ENCODE measurements at places on chromosomes 5 and 9.

DNA sequence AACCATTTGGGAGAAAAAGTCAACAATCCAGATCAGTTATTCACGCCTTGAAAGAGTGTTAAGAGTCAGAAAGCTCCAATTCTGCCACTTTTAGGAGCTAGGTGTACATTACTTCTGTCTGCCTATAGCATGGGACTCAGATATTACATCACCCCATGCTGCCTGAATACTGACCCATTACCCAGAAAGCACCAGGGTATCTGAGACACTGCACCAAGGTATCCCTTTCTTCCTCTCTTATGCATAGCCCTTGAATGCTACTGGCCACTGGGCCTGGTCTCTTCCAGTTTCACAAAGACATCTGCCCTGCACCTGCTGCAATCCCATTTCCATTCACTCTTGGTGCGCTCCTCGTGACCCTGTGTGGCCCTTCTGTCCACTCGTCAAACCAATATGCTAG, 2.6 kb downstream of the STRBP start:
- DNase-seq = no peak

DNA sequence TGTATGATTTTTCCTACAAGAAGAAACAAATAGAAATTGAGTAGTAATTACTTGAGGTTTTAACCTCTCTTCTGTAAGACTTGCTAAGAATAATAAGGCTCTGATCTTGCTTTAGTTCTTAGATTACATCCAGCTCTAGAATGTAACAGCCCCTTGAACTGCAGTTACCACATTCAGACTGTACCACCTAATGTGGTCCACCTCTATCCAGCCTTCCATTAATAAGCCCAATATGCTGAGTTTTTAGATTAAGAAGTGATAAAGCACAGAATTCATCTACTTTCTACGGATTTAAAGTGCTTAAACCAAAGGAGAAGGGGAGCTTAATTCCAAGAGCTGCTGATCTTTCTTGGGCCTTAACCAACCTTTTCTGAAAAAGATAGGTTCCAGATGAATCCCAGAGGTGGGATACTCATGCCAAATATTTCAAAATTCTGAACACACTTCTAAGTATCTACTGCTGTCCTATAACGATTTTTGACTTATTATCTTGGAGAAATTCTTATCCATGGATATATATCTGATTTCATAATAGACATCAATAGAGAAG, 131.5 kb downstream of the ZNF608 start:
- DNase-seq = no peak

DNA sequence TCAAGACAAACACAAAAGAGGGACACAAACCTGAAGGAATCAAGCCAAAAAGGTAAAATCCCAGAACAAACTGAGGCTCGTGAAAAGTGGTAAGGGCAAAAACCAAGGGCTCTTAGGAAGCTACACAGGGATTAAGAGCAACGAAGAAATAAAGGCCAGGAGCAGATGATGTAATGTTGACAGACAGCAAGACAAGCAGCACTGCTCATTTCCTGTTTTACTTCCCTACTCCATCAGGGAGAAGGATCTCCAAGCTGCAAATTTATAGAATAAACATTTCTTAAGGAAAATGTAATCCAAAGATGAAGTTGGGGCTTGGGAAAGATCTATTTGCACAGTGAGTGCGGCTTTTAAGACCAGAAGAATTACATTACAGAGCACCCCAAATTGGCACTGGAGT, 182.3 kb upstream of the MAP1B start:
- no peak for DNase-seq

GRCh38 chr5:181120306-181120705, 10.7 kb downstream of the OR2V1 start:
- DNase-seq = no peak

DNA sequence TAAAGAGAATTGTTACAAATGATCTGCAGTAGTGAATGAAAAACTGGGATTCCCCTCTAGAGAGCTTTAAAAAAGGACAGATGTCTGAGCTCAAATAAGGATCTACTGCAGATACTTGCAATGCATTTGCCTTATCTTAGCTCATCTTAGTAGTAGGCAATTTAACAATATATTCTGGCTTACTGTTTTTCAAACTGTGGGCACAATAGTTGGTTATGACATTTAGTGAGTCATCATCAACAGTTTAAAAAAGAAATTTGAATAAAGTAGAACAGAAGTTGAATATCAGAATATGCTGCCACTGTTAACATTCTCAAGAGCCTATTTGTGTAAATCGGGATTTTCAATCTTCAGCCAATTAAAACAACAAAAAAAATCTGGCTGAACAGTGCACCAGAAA, 6.7 kb upstream of the CAST start:
- DNase-seq = no peak

DNA sequence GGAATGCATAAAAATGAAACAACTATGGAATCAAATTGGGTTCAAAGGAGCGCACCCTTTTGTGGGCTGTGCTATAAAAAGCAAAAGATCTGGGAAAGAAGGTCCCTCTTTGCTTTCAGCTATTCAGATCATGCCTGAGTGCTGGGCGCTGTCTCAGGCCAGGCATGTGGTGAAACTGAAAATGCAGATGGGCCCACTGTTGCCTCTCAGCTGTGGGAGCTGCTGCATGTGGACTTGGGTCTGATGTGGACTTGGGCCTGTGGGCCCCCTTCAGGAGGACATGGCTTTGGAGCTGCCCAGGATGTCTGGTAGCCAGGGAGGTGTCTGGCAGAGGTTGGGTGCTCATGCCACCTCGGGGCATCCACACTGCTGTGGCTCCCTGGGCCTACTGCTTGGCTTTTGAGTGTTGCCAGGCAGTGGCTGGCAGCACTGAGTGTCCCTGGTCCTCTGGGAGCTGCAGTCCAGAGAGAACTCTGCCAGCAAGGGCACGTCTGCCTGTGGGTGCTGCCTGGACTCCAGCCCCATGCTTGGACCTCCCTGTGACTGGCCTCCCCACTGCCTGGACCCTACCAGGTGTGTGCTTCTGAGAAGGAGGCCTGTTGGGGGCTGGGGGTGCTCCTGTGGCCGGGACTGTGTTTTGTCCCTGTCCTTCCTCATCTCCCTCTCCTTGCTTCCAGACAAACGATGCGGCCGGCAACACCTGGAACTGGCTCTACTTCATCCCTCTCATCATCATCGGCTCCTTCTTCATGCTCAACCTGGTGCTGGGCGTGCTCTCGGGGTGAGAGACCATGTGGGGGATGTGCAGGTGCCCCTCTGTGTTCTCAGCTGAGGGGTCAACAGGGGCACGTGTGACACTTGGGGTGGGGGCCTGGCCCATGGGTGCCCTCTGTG, 74.3 kb downstream of the CACNA1B start:
- no peak for DNase-seq

DNA sequence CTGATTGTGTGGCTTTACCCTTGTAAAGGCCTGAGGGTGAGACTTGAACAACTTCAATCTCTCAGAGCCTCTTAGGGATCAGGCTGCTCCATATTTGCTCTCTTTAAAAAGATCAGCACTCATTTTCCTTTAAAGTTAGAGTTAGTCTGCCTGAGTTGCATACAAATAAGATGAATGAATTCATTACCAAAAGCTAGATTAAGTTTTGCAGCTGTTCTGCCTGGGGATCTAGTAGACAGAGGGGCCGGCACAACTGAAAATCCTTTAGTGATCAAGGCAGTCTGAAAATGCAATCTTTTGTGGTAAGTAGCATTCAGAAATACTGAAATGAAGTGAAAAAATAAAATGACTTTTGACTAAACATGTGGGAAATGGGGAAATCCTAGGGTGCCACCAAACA, 264.0 kb downstream of the MAN2A1 start:
- no peak for DNase-seq

- DNase-seq = no peak
These were observed 82.9 kb upstream of the SNX2 start for GRCh38 chr5:122691931-122692330.

DNA sequence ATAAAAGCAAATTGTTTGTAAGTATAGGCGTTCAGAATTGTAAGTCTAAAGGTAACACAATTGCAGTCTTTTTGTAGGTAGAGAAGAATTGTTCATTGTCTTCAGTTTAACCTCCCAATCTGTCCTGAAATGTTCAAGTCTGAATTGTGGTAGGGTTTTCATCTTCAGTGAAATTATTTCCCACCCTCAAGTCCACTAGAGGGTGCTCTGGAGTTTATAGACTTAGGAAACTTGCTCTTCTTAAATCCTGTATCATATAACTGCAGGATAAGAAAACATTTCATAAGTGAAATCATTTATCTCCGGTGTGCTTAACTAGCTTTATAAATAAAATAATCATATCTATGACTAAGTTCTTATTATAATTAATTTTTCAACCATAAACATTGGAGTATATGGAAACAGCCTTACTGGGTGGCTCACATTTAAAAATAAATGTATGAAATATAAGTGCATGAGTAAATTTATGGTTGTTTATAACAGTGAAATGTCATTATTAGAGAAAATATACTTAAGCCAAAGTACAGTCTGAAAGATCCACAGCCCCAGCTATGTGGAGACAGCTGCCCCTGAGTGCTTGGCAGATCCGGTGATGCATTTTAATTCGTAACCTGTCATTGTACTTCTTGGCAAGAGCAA, 182.4 kb upstream of the OTULINL start:
- no peak for DNase-seq

DNA sequence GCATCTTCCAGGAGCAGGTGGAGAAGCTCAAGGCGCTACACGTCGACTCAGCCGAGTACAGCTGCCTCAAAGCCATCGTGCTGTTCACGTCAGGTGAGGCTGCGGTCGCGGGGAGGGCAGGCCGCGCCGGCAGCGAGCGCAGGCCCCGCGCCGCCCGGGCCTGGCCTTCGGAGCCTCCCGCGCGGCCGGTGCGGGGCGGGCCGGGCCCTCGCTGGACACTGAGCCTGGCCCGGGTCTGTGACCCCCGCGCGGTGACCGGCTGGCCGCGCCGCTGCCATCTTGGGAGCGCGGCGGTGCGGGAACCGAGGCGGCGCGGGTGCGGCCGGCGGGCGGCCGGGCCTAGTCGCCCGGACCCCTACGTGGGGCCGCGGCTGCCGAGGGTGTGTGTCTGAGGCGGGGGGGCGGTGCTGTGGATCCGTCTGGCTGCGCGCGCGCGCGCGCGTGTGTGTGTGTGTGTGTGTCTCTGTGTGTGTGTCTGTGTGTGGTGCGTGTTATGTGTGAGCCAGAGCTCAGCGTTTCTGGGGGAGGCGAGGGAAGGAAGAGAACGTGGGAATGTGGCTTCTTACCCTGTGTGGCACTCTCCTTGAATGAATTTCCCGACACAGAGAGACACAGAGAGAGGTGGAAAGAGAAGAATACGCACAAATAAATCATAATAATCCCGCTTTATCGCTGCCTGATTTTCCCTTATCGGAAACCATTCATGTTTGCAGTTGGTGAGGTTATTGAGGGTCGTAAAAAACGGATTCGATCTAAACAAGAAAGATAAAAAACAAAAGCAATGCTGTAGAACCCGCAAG, 5.5 kb downstream of the NR2F1 start:
- DNase-seq = peak; percentile 71

GRCh38 chr5:141872496-141873356, 5.5 kb downstream of the PCDH1 start:
- DNase-seq = no peak

GRCh38 chr5:152205804-152206203, 199.3 kb downstream of the NMUR2 start:
- DNase-seq = no peak

GRCh38 chr9:109440797-109441287, 57.3 kb downstream of the PTPN3 start:
- DNase-seq = peak; percentile 64

DNA sequence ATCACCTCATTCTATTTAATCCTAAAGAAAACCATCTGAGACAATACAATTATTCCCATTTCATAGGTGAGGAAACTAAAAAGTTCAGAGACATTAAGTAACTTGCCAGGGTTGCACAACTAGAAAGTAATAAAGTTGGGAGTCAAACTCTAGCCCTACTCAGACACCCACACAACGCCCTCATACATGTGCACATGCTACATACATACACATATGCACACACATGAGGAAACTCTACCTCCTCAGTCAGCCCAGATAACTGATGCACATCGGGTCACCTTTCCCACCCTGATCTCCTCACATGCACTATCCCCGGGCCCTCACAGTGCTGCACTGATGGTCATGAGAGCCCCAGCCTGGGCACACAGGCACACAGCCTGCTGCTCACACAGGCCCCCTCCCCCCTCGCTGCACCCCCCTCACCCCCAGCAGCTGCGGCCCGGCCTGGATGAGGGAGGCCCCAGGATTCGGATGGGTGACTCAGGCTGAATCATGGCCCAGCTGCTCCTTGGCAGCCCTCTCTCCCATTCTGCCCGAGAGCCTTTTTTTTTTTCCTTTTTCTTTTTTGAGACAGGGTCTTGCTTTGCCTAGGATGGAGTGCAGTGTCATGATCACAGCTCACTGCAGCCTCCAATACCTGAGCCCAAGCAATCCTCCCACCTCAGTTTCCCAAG, 5.0 kb upstream of the GPRIN1 start:
- DNase-seq = no peak

GRCh38 chr5:32339198-32339597, 26.5 kb upstream of the MTMR12 start:
- DNase-seq = no peak

DNA sequence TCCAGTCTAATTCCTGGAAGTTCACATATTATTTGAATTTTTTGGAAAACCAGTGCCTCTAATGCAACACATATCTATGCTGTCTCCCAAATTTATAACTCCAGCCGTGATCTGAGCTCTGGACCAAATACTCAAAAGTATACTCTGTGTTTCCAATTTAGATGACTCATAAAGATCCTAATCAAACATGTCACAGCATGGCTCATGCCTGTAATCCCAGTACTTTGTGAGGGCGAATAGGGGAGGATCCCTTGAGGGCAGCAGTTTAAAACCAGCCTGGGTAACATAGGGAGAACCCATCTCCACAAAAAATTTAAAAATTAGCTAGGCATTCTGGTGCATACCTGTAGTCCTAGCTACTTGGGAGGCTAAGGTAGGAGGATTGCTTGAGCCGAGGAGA, 388.0 kb downstream of the CDH12 start:
- no peak for DNase-seq

DNA sequence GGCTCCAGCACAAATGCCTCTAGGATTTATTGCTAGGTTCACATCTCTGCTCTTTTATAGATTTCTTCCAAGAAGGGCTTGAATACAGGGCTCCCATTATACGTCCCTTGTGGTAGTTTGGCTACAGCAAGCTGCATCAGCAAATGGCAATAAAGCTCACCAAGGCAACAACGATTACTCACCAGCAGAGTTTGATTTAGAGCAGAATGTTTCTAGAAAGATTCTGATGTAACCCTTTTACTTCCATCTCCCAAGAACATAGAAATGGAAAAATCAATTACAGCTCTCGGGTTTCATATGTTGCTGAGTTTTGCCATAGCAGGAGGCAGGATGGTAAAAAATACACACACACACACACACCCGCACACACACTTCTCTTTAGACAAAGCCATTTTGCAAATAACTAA, 124.2 kb upstream of the TNPO1 start:
- no peak for DNase-seq
